Fibroblast of mammary gland (primary cell): ENCODE measurements at places on chromosomes 2 and 18.

- no peak for DNase-seq
Observed at GRCh38 chr2:106997204-106997603, 111.2 kb upstream of the ST6GAL2 start.

DNA sequence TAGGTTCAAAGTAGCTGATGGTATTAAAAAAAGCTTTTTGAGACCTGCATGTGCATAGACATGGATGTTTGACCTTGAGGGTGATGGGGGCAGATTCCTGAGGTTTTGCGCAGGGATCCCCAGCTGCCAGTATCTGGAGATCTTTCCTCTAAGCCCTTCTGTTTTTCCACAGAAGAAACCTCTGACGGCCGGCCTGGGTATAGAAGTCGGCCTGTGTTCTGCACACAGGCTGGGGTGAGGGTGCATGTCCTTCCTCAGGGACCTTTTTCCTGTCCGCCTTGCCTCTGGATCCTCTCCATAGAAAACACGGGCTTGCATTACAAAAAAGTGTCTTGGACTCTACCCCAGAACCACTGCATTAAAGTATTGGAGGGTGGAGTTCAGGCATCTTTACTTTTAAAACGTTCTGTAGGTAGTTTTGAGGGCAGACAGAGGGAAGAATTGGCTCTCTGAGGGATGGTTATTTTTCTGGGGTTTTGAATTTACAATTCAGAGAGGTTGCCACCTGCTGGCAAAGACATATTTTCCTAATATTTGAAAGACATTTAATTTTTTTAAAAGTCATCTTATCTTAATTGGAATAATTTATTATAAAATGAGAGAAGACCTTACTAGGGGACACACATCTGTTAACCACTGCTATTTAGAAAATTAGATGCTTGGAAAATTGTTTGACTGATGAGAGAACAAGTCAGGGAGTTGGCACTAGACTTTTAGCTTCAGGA, 350.6 kb downstream of the DCDC2C start:
- DNase-seq, result no peak

GRCh38 chr2:142682528-142682927, 194.9 kb upstream of the KYNU start:
- DNase-seq, result peak; percentile 50

DNA sequence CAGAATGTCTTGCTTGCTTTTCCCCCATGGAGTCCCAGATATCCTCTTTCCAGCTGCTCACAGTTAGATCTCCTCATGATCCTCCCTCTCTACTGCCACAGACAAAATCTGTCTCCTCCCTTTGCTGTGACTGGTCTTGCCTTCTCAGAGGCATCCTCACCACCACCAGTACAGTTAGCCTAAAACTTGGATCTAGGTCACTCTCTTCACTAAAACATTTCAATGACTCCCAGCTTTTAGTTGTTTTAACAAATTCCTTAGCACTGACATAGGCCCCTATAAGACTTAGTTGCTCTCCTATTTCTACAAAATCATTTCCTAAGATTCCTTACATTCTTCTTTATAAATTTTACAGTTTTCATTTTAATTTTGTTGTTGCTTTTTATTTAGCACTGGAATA, 734.2 kb upstream of the CHAC2 start:
- peak; percentile 21 for DNase-seq

GRCh38 chr18:61664419-61665084, 228.3 kb downstream of the RNF152 start:
- no peak for DNase-seq

GRCh38 chr2:16473575-16473974, 192.1 kb downstream of the CYRIA start:
- no peak for DNase-seq

DNA sequence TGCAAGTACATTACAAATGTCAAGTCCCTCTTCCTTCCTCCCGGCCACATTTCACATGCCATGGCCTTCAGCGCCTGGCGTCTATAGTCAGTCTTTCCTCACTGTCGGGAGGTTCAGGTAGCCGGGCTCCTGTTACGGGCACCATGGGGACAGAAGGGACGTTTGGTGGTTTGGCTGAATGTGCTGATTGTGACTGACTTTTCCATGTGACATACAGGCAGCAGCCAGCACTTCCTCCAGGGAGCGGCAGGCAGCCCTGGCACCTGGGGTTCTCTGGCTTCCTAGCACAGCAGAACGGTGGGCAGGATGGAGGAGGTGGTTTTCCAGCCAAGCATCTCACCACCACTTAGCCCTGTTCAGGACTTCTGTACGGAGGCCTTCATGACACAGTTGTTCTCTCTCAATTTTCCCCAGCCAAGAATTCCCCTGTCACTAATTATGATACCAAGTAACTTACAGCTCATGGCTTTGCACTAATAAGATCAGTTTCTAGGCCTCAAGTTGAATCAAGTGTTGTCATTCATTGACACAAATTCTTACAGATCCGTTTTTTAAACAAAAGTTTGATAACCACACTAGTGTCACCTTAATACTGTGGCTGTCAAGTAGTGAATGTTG, 83.9 kb upstream of the REV1 start:
- DNase-seq, result no peak

GRCh38 chr2:237801466-237801865, 2.9 kb downstream of the RBM44 start:
- no peak for DNase-seq

DNA sequence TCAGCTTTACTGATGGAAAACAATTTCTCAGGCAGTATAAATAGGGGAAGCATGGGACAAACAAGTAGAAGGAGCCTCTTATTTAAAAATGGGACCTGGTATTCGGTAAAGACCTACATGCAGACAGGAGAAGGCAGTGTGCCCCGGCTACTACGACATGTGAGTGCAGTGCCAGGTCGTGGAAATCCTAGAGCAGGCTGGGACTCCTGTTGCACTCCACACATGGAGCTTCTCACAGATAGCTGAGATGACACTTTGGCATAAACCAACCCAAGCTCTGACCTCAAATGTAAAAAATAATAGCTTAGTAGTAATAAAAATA, 885 bp upstream of the DSEL start:
- no peak for DNase-seq

- no peak for DNase-seq
Observed at GRCh38 chr2:56803596-56803995, 619.8 kb downstream of the CCDC85A start.

DNA sequence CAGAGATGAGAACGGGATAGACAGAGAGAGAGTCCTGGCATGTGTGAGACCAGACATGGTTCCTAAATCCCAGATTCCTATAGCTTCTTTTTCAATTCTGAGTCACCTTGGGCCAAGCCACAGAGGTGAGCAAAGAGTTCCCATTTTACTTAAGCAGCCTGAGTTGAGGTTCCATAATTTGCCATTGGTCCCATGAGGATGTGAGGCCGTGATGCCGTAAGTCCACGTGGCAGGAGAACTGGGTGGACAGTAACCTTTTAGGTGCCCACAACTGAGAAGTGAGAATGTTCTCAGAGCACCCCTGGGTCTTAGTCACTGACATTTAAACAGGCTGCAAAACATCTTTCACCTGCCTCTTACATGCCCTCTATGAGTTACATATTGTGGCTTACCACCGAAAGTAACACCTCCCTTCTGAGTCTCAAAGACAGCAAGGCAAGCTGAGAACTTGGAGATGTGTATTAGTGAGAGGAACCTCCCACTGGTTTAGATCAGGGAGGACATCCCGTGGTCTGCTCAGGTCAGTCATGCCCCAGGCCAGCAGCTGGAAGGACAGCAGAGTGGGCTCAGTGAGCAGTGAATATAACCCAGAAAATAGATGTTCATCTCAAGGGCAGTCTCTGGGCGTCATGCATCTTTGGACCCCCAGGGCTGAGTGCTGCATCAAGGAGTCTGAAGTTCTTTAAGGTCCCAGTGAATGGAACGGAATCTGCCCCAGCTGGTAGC, 127.9 kb upstream of the LGALSL start:
- no peak for DNase-seq

DNA sequence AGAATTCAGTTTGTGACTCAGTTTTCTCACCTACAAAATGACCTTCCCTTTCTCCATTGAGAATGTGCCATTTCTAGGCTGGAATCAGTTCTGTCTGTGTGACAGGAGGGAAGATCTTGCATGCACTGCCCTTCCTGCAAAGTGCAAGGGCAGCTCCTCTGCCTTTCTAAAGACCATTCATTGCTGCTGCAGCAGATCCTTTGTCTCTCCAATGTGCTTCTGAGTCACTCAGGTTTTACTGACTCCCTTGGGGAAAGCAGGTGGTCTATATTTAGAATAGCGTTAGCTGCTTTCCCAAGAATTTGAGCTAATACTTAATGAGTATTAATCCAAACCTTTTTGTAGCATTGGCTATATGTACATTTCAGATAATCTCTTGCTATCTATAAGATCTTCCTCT, 62.5 kb downstream of the DAW1 start:
- DNase-seq, result peak; percentile 2

DNA sequence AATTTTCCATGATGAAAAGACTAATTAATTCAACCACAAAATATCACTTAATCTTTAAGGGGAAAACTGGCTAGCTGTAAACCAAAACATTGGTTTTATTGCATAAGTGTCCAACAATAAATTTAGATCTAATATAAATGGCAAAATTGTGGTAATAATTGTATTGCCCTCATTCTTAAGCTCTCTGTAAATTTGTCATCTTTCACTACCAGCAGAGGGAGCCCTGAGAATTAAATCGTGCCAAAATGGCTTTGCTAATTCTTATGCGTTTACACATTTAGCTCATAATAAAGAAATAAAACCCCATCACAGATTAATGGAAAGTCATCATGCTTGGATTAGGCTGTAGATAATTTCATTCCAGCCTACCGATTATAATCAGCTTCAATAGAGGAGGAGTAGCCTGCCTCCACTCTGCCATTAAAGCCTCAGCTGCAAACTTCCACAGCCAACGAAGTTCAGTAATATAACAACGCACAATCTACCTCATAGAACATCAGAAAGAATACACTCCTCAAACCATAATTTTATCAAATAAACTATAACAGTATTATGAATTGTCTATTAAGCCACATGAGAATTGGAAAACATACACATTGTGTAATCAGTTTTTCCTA, 70.0 kb upstream of the ATP5MC3 start:
- peak; percentile 56 for DNase-seq

GRCh38 chr18:23528580-23529472, 25.5 kb downstream of the RMC1 start:
- DNase-seq, result peak; percentile 93

- no peak for DNase-seq
Observed at GRCh38 chr2:27154488-27154887, 5.7 kb downstream of the TCF23 start.

GRCh38 chr18:56709463-56709862, 58.3 kb downstream of the WDR7 start:
- DNase-seq, result peak; percentile 92

GRCh38 chr2:65320042-65320725, 92.6 kb downstream of the ACTR2 start:
- peak; percentile 98 for DNase-seq

DNA sequence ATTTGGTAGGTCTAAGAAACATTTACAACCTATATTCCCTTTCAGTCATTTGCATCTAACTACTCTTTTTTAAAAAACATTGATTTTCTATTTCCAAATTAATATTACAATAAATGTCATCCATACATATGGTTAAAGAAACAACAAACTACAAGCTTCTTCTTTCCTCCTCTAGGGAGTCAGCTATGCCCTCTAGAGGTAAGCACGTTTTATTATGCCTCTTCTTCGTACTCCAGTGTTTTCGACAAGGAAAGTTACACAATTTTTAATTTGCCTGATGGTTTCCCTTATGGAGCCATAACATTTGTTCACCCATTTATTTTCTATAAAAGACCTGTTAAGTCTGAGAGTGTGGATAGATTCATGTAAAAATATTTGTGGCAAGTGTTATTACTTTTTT, 183.4 kb upstream of the CDH7 start:
- DNase-seq, result no peak

- no peak for DNase-seq
Observed at GRCh38 chr2:105609746-105610402, 134.8 kb upstream of the NCK2 start.

GRCh38 chr2:174395969-174396630, 570 bp downstream of the SCRN3 start:
- peak; percentile 12 for DNase-seq

DNA sequence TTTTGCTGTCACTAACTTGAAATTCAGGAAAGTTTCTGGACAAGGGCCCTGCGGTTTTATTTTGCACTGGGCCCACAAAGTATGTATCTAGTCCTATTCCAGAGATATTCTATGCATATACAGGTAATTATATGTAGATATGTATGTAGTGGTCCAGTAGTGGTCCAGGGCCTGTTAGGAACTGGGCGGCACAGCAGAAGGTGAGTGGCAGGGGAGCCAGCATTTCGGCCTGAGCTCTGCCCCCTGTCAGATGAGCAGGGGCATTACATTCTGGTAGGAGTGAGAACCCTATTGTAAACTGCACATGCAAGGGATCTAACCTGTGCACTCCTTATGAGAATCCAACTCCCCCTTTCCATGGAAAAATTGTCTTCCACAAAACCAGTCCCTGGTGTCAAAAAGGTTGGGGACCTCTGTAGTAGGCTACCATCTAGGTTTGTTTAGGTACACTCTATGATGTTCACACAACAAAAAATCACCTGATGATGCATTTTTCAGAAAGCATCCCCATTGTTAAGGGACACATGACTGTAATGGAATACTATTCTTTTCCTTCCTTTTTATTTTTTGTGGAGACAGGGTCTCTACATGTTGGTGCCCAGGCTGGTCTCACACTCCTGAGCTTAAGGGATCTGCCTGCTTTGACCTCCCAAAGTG, 2.8 kb upstream of the PPP4R3B start:
- peak; percentile 23 for DNase-seq

DNA sequence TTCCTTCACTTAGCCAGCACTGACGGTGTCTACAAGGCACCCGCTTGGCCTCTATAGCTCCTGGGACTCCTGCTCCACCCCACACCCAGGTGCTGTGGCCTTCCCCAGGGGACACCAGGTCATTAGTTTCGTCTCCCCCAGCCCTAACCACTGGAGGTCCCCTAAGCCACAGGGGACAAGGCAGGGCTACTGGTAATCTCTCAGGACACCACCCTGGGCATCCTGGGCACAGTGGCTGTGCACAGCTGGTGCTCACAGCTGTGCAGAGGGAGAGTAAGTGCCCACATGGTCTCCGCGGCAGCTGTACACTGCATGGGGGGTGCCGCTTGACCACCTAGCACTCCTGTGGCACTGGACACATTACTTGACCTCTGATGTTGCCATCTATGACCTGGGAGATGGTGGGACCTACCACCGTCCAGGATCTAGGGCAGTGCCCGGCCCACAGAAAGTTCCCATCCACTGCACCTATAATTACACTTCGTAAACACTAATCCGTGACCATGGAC, 134.0 kb downstream of the HDAC4 start:
- DNase-seq, result no peak

- peak; percentile 17 for DNase-seq
Observed at GRCh38 chr2:118527571-118527970, 319.9 kb downstream of the EN1 start.

DNA sequence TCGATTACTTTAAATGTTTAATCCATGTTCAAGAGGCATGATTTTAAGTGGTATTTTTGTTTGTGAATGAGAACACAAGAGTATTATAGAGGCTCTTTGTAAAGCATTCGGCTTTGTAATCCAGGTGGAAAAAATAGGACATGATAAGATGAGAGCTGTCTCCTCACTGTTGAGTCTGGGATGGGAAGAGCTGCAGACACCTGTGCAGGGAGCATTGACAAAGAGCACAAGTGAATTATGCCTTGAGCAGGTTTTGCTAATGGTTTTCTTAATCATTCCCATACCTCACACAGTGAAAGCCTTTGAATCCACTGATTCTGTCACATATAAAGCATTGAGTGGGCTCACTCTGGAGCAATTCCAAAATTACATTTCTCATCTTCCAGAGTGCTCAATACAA, 9.6 kb downstream of the COL6A3 start:
- DNase-seq, result peak; percentile 47

GRCh38 chr2:84900971-84901370, 4.5 kb upstream of the TMSB10 start:
- DNase-seq, result no peak
